ENCODE measurements at places on chromosomes 1 and 21.

GRCh38 chr21:35303085-35303484 is 254.0 kb upstream of the RUNX1 start:
- DNase-seq: no peak

GRCh38 chr1:114011796-114012195 is 32.5 kb downstream of the OLFML3 start:
- DNase-seq: no peak

DNA sequence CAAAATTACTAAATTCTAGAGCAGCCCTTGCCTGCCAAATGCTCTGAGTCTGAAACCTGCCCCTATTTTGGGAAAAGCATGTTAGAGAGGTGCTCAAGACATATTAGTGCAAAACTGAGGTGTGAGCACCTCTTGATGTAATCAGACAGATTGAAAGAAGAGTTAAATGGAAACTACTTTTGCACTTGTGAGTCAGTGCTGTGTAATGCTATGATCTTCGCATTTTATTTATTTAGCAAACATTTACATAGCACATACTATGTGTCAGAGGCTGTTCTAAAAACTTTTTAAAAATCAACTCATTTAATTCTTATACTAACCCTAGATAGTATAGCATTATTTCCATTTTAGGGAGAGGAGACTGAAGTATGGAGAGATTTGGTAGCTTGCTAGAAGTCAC is 138.1 kb downstream of the ELAVL4 start:
- DNase-seq: no peak

GRCh38 chr1:169109561-169110134 is 3.2 kb downstream of the ATP1B1 start:
- no peak for DNase-seq

DNA sequence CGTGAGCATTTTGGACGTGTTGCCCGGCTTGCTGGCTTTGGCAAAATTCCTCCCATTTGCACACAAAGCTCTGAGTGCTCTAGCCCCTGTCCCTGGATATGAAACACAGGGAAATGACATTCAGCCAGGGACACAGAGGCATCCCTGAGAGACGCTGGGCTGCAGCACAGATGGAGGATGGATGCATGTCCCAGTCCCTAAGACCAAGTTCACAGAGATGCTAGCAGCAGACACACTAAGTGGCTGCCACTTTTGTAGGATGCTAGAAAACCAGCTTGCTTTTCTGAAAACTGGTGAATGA is 12.5 kb downstream of the ACTRT2 start:
- no peak for DNase-seq

DNA sequence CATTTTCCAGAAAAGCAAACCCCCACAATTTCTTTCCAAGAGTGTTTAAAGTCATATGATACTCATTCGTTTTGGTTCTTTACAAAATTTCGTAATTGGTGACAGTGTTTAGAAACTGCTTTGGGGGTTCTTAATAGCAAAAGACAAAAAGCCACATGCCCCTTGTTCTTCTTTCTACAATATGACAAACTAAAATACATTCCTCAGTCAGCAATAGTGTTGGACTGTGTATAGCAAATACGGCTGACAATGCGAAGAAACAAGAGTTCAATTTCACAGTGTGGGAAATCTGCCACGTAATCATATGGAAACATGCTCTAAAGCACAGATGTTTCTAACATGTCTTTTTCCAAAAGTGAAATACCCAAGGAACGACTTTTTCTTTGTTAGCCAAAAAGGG is 7.6 kb upstream of the IFNAR1 start:
- DNase-seq: no peak

DNA sequence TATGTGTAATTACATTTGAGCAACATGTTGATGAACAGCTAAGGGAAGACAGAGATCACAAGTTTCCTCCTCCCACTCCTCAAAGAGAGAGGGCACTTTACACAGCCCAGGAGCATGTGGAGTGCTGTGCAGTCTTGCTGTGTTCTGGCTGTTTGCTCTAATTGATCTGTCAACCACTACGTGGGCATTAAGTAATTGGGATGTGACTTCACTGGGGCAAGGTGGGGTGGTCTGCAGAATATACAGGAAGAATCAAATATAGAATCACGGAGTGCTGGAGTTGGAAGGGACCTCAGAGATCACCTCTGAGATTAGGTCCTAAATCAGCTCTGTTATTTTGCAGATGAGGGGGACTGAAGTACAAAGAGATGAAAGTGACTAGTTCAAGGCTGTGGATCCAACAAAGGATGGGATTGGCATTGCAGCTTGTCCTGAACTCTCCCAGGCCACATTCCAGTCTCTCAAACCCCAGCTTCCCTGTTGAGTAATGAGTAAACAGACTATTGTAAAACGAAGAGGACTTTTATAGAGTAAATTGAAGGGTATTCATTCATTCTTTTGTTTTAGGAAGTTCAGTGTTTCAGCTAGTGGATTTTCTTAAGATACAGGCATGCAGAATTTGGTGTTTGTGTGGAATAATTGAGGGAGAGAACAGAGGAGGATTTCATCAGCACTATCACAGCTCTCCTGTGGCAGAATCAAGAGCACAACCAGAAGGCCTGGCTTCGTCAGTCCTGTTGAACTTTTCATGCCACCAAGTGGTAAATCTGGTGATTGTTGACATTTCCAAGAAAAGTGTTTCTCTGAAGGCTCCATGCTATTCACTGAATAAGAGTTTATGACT is 22.4 kb downstream of the NOS1AP start:
- no peak for DNase-seq

DNA sequence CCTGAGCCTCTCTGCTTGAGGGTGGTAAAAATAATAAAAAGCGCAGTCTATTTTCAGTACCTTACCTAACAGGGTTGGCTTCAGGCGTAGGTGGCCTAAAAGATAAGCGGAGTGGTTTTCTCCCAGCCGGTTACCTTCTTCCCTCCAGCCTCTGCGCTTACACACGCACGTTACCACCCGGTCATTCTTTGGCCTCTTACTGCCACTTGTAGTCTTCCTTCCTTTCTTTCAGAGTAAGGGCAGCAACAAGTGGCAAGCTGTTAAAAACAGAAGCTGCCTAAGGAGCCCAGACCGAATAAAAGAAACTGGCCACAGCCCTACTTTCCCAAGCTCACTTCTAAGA is 35.4 kb downstream of the CLCA1 start:
- no peak for DNase-seq

Measured in stimulated activated CD8-positive, alpha-beta memory T cell treated with anti-CD3 and anti-CD28 coated beads, Interleukin-2, amount 100 ng/mL, for 1 hour (primary cell).